ENCODE measurements at places on chromosomes 11 and 22. TPM values are rescaled to one million over a fixed set of nuclear protein-coding genes. Genes with fewer than 3 reads are reported as not detected.

DNA sequence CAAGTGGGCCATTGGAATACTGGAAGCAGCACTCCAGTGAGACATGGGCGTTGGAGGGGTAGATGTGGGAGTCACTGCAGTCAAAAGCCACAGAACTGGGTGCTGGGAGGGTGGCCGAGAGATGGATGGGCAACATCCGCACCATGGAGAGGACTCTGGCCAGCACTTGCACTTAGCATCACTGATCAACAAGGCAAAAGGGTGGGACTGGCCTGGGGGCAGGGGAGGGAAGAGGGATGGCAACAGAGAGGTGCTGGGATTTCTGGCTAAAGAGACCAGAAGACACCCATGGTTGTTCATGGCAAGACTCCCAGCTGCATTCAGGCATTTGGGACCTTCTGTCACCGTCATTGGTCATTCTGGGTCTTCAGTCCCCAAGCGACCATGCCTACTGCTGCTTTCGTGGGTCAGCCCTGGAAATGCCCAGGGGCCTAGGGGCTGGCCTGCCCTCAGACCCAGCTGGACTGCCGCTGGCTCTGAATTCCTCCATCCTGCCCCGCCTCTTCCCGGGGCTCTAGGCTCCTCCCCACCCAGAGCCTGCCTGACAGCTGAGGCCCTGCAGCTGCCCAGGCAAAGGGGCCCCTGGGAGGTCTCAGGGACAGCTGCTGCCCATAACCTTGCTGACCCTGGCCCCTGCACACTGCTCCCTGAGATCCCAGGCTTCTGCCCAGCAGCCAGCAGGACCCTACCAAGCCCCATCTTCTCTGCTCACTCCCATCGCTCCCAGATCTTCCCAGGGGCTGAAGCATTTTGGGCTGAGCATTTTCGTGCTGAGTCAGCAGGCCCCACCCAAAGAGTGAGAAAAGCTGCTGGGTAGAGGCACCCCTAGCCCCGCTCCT is 13.0 kb upstream of the CDC42EP2 start:
- DNase-seq = no peak
- no peaks in the 10 kb centered on the region for H3K27me3 ChIP-seq
- H3K36me3 ChIP-seq = 0 out of 2 replicates have a peak, but pooled peaks cover 7% of the 10 kb centered on the region
- H3K27ac ChIP-seq = peak overlapping the region; percentile 32
- H3K4me1 ChIP-seq = peaks cover 31% of the 10 kb centered on the region
- no peak overlapping the region for H3K4me3 ChIP-seq

GRCh38 chr11:124625504-124626168 is 3.0 kb downstream of the TBRG1 start:
- peaks cover 31% of the 10 kb centered on the region for H3K4me1 ChIP-seq
- peaks cover 25% of the 10 kb centered on the region for H3K36me3 ChIP-seq
- DNase-seq = no peak
- H3K27me3 ChIP-seq = no peaks in the 10 kb centered on the region
- H3K4me3 ChIP-seq = no peak overlapping the region
- peak overlapping the region; percentile 47 for H3K27ac ChIP-seq

DNA sequence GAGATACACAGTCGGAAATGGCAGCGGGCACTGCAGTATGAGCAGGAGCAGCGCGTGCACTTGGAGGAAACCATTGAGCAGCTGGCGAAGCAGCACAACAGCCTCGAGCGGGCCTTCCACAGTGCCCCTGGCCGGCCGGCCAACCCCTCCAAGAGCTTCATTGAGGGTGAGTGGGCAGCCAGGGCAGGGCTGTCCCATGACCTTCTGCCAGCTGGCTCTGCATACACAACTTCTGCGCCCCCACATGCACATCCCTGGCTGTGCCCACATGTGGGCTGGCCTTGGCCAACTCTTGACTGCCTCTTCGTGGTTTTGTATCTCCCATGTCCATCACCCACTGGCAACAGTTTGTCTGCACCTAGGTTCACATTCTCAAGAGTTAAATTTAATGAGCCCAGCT is 81.1 kb downstream of the MORC2 start:
- no peak overlapping the region for H3K27ac ChIP-seq
- H3K4me1 ChIP-seq = no peaks in the 10 kb centered on the region
- no peak for DNase-seq
- H3K4me3 ChIP-seq = no peak overlapping the region

DNA sequence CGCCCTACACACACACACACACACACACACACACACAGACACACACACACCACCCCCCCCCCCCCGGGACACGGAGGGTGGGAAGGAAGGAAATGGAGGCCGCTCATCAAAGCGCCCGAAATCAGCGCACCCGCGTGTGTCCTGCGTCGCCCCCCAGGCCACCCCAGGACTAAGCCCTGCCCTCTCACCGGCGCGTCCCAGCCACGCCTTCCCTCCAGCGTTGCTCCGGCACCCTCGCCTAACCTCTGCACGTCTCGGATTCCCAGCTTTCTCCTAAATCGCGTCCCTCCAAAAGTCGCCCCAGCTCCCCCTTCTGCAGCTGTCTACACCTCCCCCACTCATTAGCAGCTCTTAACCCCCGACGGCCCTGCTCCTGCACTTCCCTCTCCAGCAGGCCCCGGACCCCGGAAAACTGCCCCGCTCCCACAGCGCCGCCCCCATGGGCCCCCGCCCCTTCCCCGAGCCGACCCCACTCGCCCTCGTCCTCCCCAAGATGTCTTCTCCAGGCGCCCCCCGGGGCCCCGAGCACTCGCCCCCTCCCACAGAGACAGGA is 557 bp downstream of the PACSIN2 start:
- peaks cover 54% of the 10 kb centered on the region for H3K4me1 ChIP-seq
- DNase-seq = no peak
- peak overlapping the region; percentile 97 for H3K4me3 ChIP-seq
- H3K27ac ChIP-seq = peak overlapping the region; percentile 77
- H3K27me3 ChIP-seq = peaks cover 7% of the 10 kb centered on the region
- no peaks in the 10 kb centered on the region for H3K36me3 ChIP-seq

- H3K36me3 ChIP-seq = no peaks in the 10 kb centered on the region
- no peak overlapping the region for H3K27ac ChIP-seq
- no peak overlapping the region for H3K4me3 ChIP-seq
- peaks cover 27% of the 10 kb centered on the region for H3K4me1 ChIP-seq
- peaks cover 23% of the 10 kb centered on the region for H3K27me3 ChIP-seq
Measured at GRCh38 chr22:29701155-29701999, 18.4 kb upstream of the CABP7 start.

DNA sequence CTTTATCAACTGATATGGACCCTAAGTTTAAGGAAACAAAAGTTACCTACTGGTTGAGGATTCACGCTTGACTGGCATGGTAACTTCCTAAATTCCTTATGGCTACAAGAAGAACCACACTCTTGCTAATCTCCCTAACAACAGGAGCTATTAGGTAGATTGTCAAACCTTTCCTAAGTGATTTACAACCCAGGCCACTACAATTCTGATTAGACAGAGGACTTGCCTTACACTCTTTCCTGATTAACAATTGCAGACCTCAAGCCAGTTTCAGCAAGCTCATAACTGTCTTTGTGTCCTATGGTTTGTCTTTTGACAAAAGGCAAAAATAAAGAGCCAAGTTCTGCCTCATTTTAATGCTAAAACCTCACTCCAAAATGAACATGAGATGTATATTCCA is 16.3 kb downstream of the OR52K2 start:
- H3K4me3 ChIP-seq = no peak overlapping the region
- H3K27ac ChIP-seq = no peak overlapping the region
- peaks cover 16% of the 10 kb centered on the region for H3K4me1 ChIP-seq
- H3K36me3 ChIP-seq = peaks cover 18% of the 10 kb centered on the region

DNA sequence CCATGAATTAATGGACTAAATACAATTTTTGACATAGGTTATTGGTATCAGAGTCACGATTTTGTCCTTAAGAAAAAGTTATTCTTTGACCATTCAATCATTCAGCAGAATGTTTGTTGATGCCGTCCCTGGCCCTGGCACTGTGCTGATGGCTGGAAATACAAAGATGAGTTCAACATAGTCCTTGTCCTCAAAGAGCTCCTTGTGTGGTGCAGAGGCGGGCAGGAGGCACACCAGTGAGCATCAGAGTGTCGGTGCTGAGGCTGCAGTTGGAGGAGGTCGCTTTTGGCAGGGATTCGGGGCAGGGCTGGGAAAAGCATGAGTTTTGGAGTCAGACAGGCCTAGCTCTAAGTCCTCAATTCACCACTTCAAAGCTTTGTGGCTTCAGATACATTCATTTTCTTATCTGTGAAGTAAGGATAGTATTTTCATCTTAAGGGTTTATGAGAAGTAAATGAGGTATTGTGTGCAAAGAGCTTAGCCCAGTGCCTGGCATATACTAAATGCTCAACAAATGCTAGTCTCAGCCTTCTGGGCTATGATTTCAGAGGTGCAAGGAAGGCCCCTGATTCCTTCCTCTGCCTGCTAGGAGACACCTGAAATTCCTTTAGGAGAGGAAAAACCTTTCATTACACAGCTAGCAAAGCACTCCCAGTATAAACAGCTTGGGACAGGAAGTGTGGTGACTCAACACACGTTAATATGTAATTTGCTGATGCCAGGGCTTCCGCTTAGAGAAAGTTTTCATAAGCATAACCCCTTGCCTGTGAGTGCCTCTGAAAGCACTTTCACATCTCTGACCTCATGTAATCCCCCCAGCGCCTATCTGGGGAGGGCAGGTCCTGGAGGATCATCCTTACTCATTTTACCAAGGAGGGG is 113.8 kb downstream of the NECTIN1 start:
- H3K27me3 ChIP-seq = peaks cover 22% of the 10 kb centered on the region
- H3K27ac ChIP-seq = peak overlapping the region; percentile 72
- peak overlapping the region; percentile 50 for H3K4me3 ChIP-seq
- peaks cover 6% of the 10 kb centered on the region for H3K36me3 ChIP-seq
- DNase-seq = peak; percentile 64
- peaks cover 34% of the 10 kb centered on the region for H3K4me1 ChIP-seq

- no peak overlapping the region for H3K4me3 ChIP-seq
- H3K27ac ChIP-seq = no peak overlapping the region
- peaks cover 9% of the 10 kb centered on the region for H3K27me3 ChIP-seq
- no peak for DNase-seq
- H3K4me1 ChIP-seq = no peaks in the 10 kb centered on the region
Measured at GRCh38 chr22:47249370-47249928, 487.0 kb downstream of the TBC1D22A start.

DNA sequence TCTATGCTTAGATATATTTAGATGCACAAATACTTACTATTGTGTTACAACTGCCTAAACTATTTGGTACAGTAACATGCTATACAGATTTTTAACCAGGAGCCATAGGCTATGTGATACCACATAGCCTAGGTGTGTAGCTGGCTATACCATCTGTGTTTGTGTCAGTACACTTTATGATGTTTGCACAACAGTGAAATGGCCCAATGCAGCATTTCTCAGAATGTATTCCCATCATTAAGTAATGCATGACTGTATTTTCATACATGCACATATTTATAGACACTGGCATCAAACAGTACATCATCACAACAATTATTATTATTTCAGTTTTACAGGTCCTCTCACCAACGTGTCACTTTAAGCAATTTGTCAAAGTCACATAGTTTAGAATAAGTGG is 979.5 kb upstream of the TENM4 start:
- no peak overlapping the region for H3K27ac ChIP-seq
- DNase-seq = no peak
- H3K27me3 ChIP-seq = no peaks in the 10 kb centered on the region

GRCh38 chr11:121207485-121208115 is 85.0 kb upstream of the SC5D start:
- no peak overlapping the region for H3K27ac ChIP-seq
- H3K4me1 ChIP-seq = no peaks in the 10 kb centered on the region
- H3K4me3 ChIP-seq = no peak overlapping the region
- H3K27me3 ChIP-seq = peaks cover 6% of the 10 kb centered on the region
- DNase-seq = no peak
- no peaks in the 10 kb centered on the region for H3K36me3 ChIP-seq

DNA sequence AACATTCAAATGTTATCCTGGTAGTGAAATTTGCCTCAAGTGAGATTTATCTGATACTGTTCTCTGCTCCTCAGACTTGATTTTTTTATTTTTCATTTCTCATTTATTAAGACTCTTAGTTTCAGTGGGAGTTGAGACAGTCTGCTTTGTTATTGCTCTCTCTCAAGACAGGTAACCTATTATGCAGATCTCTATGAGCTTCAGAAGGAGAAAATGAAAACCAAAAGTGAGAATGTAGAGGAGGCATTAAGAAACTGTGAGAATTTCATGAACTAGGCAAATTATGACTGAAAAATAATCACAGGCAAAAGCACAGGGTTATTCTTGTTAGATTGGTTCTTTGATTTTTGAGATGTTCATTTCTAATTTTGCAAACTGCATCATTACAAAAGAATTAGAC is 290.0 kb upstream of the CHORDC1 start:
- H3K27ac ChIP-seq = no peak overlapping the region
- H3K27me3 ChIP-seq = no peaks in the 10 kb centered on the region
- no peak overlapping the region for H3K4me3 ChIP-seq
- H3K4me1 ChIP-seq = no peaks in the 10 kb centered on the region

Gene PTPRCAP
- not detected for total RNA-seq

Gene CHRM1
- not detected for total RNA-seq

Gene TMX2
- total RNA-seq = 97.1 TPM

Gene MED17
- total RNA-seq = 27.1 TPM

Gene OR5A1
- total RNA-seq = not detected
